ENCODE measurements at places on chromosomes 7 and 10.
A peak's percentile ranks its signal among the peaks of the same experiment; 100 is the strongest.

- DNase-seq = no peak
Measured at GRCh38 chr7:148374396-148375259, 215.9 kb upstream of the C7orf33 start.

GRCh38 chr10:100977436-100977835 lies 8.1 kb downstream of the SEMA4G start:
- no peak for DNase-seq

GRCh38 chr10:45487735-45488134 lies 113.7 kb downstream of the ALOX5 start:
- DNase-seq = no peak

- no peak for DNase-seq
Measured at GRCh38 chr10:129785536-129785981, 178.5 kb downstream of the EBF3 start.

DNA sequence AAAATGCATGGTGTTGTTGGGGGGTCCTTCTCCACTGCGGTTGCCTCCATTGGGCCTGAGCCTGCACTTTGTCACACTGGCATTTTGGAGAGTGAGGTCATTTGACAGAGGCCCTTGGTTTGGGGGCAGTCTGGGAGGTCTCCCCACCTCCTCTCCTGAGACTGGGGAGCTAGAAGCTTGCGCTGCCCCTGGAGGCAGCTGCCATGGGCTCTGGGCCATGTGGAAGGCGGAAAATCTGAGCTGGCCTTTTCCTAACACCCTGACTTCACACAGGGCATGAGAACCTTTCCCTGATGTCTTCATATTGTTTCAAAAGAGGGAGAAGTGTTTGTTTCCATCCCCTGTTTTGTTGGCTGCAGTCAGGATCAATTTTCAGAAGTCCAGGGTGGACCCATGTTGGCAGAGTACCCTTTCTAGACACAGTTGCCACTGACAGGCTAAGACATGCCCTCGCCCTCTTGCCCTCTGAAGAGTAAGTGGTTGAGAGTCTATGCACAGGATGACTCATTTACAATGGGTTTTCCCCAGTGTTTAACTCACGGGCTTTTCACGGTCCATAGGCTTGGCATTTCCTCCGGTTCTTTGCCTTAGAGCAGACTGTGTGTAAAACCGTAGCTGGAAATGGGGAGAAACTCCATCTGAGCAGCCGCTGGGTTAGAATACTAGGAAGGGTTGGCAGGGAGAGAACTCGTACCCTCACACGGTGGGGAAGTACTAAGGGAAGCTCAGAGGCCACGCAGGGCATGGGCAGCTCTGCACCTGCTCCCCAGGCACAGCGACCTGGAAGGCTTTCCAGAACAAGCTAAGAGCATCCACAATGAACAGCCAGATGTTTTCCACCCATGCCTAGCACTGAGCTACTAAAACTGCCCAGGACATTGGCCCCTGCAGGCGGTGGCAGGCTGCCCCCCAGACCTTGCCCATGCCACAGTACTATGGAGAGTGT lies 655.0 kb downstream of the SDK1 start:
- DNase-seq = no peak

DNA sequence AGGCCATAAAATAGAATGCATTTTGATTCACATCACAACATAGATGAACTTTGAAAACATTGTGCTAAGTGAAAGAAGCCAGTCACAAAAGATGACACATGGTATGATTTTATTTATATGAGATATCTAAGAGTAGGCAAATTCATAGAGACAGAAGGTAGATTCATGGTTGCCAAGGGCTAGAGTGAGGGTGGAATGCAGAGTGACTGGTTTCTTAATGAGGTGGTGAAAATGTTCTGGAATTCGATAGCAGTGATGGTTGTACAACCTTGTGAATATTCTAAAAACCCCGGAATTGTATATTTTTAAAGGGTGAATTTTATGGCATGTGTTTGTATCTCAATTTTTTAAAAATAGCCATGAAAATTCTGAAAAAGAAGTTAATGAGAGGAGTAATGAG lies 42.9 kb downstream of the ABCB4 start:
- DNase-seq = no peak

GRCh38 chr10:26494018-26494417 lies 55.9 kb downstream of the APBB1IP start:
- DNase-seq = no peak

- DNase-seq = peak; percentile 88
Measured at GRCh38 chr7:50369143-50370026, 64.9 kb downstream of the IKZF1 start.

DNA sequence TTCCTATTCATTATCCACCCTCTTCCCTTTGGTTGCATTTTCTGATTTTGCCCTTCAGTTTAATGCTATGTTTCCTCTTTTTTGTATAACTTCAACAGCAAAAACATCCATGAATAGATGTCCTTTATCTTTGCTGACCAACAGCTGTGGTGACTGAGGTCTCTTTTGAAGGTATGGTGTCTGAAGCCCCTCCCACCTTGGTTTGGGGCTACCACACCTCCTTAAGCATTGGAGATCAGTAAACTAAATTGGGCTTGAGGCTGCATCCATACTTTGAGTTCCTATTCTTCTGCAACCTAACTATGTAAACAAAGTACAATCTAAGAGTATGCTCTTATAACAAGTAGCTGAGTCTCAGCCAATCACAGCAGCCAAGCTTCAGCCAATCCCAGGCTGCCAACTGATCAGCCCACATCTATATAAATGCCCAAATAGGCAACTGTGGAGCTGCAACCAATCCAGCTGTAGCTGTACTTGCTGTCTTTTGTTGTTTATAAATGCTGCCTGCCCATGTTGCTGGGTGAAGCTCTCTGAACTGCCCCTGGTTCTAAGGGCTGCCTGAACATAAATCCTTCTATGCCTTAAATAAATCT lies 69.4 kb upstream of the PDLIM1 start:
- DNase-seq = no peak

- no peak for DNase-seq
Measured at GRCh38 chr10:104938031-104938430, 296.9 kb downstream of the SORCS3 start.

GRCh38 chr7:51187941-51188340 lies 128.7 kb downstream of the COBL start:
- peak; percentile 70 for DNase-seq

- DNase-seq = no peak
Measured at GRCh38 chr7:4840079-4840501, 21.7 kb downstream of the PAPOLB start.

GRCh38 chr10:113415246-113415645 lies 137.6 kb upstream of the HABP2 start:
- no peak for DNase-seq

GRCh38 chr10:79433324-79434222 lies 11.9 kb downstream of the ZCCHC24 start:
- DNase-seq = no peak

GRCh38 chr7:2116989-2117591 lies 115.7 kb downstream of the MAD1L1 start:
- DNase-seq = no peak

DNA sequence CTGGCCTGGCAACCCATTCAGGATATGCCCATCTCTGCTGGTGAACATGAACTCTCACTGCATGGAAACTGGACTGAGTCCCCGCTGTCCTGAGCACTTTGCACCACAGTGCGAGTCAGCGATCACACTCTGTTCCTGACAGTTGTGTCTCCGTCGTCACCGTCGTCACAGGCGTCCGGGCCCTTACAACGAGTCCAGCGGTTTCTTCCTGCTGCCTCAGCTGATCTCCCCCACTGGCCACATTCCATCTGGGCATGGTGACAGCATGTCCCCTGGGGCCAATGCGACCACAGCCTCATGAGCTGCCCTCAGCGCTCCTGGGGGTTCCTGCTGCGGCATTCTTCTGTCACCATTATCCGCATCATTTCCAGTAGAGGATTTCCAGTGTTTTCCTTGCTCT lies 76.8 kb upstream of the KLF6 start:
- DNase-seq = no peak

- no peak for DNase-seq
Measured at GRCh38 chr10:102230861-102231356, 4.8 kb downstream of the ELOVL3 start.

DNA sequence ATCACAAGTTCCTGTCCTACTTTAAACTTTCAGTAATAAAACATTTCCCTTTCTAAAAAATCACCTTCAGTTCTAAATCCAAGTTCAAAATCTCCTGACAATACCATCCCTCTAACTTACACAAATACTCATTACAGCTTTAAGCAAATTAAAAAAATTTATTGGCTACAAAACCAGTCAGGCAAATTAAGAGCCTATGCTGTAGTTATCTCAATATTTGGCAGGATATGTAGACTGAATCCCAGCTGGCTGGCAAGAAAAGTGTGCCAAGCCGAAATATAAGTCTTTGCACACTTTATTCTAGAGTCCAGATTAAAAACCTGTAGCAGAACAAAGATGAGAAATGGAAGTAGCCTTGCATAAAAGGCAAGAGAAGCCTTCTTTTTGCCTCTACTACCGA lies 9.5 kb downstream of the WAPL start:
- DNase-seq = no peak

DNA sequence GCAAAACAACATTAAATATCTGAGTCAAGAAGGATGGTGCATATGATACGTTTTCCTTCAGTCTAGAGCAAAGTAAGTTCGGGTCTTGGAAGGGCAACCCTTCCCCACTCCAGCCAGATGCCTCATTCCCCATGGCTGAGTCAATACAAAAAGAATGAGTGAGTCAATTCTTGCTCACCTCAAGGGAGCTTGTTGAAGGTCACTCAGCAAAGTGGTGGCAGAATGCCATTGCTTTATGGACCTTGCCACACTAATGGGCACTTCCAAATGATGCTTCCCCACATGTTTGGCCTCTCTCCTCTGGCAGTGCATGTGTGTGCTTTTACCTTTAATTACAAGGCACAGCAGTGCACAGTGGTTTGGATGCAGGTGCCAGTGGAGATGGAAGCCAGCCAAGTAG lies 296.5 kb downstream of the SORCS3 start:
- no peak for DNase-seq

DNA sequence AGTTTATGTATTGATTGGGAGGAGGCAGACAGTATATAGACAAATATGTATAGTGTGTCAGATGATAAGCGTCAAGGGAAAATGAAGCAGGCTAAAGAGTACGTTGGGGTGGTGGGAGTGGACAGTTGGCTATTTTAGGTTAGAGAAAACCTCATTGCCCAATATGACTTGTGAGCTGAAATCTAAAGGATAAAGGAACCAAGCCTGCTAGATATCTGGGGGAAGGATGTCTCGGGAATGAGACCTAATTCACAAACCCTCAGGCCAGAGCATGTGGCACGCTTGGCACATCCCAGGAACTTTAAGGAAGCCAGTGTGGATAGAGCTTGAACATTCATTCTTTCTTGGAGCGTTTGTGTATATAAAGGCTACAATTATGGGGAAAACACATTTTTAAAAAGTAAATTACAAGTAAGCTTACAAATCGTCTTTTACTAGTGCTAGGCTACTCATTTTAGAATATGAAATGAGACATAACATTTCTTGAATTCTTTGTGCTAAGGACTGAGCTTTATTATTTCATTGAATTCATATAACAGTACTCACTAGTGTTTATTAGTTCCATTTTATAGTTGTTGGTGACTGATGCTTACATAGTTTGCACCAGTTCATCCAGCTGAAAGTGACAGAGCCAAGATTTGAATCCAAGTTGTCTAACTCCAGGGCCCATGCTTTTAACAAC lies 9.7 kb downstream of the FHIP2A start:
- no peak for DNase-seq

- no peak for DNase-seq
Measured at GRCh38 chr10:61779276-61779675, 116.5 kb downstream of the CABCOCO1 start.

- DNase-seq = peak; percentile 25
Measured at GRCh38 chr10:48363617-48364355, 57.3 kb downstream of the MAPK8 start.

GRCh38 chr10:131002031-131002861 lies 309.3 kb downstream of the TCERG1L start:
- peak; percentile 64 for DNase-seq

DNA sequence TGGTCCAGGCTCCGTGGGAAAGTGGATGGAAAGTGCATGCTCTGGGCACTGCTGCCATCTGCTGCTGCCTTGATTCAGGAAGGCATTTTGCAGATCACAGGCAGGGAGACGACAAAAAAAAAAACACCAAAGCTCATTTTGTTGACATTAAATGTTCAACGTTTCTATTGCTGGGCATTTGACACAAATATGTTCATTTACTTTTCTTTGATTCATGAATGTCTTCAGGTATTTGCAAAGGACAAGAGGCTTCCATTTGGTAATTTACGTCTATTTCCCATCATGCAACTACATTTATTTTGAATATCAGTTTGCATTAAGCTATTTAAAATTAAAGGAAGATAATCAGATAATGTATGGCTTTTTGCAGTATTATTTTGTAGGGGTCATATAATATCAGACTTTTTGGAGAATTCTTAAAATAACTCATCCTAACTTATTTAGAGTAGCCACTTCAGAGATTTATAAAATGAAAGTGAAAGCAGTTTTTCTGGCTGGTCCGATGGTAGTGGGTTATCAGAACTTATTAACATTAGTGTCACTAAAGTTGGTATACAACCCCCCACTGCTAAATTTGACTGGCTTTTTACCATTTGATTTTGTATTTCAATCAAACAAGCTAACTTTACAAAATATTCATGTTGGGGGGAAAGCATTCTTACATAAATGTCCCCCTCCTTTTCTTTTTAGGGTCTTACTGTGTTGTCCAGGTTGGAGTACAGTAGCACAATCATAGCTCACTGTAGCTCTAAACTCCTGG lies 65.3 kb downstream of the PDIA4 start:
- no peak for DNase-seq

GRCh38 chr7:35754741-35755140 lies 46.1 kb upstream of the SEPTIN7 start:
- DNase-seq = no peak

- DNase-seq = no peak
Measured at GRCh38 chr10:132518572-132519381, 18.8 kb upstream of the INPP5A start.

DNA sequence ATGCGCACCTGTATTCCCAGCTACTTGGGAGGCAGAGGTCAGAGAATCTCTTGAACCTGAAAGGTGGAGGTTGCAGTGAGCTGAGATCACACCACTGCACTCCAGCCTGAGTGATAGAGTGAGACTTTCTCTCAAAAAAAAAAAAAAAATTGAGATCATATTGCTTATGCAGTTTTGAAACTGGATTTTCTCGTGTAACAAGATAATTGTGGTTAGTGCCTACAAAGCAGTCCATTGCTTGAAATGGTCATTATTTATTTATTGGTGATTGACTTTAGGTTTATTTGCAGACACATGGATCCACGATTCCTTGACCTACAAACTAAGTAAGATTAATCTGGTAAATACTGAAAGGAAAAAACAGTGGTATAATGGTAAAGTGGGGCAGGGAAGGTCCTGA lies 149.8 kb downstream of the TAX1BP1 start:
- no peak for DNase-seq

- no peak for DNase-seq
Measured at GRCh38 chr10:58516119-58516518, 3.4 kb downstream of the BICC1 start.

Measured in NT2/D1 (cell line).